ENCODE measurements at places on chromosomes 3 and 15.

GRCh38 chr3:55897573-55898224, 410.6 kb upstream of the WNT5A start:
- DNase-seq = no peak

DNA sequence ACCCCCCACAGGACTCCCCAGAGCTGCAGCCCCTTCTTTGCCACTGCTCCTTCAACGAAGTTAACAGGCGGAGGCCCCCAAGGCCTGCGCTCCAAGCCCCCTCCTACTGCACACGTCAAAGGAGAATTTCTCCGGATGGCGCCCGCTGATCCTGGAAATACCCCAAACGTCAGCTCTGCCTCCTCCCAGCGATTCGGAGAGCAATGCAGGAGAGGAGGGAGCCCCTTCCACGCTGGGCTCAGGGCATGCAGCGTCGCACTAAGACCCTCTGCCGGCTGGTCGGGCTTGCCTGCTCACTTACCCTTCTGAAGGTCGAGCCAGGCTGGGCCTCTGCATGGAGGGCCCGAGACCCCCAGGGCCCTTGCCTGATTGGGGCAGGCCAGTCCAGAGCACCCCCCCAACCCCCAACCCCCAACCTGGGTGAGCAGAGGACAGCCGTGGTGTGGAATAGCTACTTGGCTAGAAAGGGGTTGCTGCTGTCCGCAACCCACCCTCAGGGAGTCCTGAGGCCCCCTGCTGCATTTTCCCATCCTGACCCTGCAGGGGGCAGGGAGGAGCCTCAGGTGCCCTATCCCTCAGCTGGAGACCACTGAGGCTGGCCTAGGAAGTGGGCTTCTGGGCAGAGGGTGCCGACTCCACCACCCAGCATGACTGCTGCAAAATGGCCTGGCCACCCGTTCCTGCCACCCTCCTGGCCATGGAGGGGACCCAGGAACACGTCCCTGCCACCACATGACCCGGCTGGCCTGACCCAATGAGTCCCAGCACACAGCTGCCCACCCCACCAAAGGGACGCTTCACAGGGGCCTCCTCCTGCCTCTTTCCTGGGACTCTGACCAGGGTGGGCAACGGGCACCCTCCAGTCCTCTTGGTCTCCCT, 976 bp downstream of the ATP2B2 start:
- no peak for DNase-seq

- no peak for DNase-seq
These were observed 122.8 kb downstream of the CACNA1D start for GRCh38 chr3:53616971-53617892.

DNA sequence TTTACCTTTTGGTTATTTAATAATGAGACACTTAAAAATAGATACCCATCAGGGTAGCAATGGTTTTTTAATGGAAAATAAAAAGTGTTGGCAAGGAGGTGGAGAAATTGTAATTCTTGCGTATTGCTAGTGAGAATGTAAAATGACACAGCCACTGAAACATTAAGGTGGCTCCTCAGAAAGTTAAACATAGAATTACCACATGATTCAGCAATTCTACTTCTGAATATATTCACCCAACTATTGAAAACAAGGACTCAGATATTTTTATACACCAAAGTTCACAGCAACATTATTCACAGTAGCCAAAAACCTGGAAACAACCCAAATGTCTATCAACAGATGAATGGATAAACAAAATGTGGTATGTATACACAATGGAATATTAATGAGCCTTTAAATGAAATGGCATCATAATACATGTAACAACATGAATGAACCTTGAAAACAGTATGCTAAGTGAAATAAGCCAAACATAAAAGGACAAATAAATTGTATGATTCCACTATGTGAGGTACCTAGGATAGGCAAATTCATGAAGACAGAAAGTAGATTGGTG, 163.5 kb downstream of the IMPG2 start:
- DNase-seq = no peak

DNA sequence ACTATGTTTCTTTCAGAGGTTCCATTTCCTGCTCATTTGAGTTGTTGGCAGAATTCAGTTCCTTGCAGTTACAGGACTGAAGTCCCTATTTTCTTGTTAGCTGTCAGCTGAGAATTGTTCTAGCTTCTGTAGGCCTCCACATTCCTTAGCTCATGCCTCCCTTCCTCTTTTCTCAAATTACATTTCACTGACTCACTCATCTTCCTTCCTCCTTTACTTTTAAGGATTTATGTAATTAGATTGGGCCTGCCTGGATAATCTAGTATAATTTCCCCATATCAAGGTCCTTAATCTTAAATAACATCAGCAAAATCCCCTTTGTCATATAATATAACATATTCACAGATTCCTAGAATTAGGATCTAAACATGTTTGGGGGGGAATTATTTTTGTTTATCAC, 40.6 kb upstream of the RBMS3 start:
- no peak for DNase-seq

GRCh38 chr15:91308855-91309254, 208.8 kb downstream of the SV2B start:
- no peak for DNase-seq

- DNase-seq = no peak
These were observed 93.7 kb downstream of the RAD18 start for GRCh38 chr3:8869613-8870012.

- peak; percentile 54 for DNase-seq
These were observed 224.6 kb downstream of the VPS13C start for GRCh38 chr15:61835496-61836106.

GRCh38 chr3:67241084-67241483, 243.0 kb downstream of the KBTBD8 start:
- no peak for DNase-seq

DNA sequence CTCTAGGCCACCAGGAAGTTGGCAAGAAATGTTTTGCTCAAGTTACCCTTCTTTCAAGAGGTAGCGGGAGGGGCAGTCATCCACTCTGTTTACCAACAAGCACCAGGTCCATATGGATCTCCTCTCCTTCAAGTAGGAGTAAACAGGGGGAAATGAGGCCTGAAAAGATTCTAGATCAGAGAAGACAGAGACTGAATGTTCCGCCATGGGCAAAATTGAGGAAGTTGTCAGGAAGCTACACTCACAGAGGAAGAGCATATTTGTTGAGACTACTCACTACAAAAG, 81.6 kb downstream of the KLF15 start:
- DNase-seq = no peak

GRCh38 chr15:77818484-77819047, 185.9 kb upstream of the LINGO1 start:
- no peak for DNase-seq

GRCh38 chr15:80730926-80731325, 35.8 kb downstream of the ABHD17C start:
- no peak for DNase-seq

GRCh38 chr3:159797771-159798170, 190.9 kb upstream of the IL12A start:
- no peak for DNase-seq

DNA sequence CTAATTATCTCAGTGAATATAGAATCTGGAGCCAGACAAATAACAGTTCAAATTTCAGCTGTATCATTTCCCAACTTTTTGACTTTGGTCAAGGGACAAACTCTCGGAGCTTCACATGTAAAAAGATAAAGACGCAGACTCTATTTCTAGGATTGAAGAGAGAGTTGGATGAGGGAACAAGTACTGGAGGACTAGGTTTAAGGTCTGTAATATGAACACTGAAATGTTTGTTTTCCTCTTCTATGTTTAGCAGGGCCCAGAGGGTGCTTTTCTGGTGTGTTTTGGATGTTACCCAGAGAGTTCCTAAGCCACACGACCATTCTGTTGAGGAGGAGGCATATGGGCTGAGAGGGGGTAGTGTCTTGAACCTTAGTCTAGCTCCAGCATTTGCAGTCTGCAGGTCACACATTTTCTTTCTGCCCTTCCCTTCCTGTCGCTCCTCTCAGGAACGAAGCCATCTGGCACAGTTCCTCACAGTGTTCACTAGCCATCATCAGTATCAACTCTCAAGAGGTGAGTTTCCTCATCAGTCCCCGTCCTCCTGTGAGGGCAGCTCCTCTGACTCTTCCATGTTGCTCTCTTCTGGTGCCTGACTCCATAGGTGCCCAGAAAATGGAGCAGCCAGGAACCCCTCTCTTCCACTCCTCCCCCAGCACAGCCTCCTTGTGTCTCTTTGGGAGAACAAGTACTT, 250.1 kb downstream of the SQOR start:
- DNase-seq = no peak

- peak; percentile 91 for DNase-seq
These were observed 36.3 kb downstream of the LRTM1 start for GRCh38 chr3:54891540-54891897.
